Left lung (tissue), 14 donors: ENCODE measurements at places on chromosomes 6 and 20. TPM values are rescaled to one million over a fixed set of nuclear protein-coding genes. Genes with fewer than 3 reads are reported as not detected.
A peak's percentile ranks its signal among the peaks of the same experiment; 100 is the strongest.

GRCh38 chr6:134979142-134979541 lies 29.2 kb upstream of the ALDH8A1 start:
- DNase-seq: no peak

DNA sequence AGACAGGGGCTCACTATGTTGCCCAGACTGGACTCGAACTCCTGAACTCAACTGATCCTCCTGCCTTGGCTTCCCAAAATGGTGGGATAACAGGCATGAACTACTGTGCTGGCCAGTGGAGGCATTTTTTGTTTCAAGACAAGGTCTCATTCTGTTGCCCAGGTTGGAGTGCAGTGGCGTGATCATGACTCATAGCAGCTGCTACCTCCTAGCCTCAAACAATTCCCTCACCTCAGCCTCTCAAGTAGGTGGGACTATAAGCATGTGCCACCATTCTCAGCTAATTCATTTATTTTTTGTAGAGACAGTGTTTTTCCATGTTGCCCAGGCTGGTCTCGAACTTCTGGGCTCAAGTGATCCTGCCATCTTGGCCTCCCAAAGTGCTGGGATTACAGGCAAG lies 17.2 kb downstream of the ENPP3 start:
- no peak for DNase-seq

- no peak for DNase-seq
Measured at GRCh38 chr6:35510916-35511561, 1.7 kb downstream of the TULP1 start.

DNA sequence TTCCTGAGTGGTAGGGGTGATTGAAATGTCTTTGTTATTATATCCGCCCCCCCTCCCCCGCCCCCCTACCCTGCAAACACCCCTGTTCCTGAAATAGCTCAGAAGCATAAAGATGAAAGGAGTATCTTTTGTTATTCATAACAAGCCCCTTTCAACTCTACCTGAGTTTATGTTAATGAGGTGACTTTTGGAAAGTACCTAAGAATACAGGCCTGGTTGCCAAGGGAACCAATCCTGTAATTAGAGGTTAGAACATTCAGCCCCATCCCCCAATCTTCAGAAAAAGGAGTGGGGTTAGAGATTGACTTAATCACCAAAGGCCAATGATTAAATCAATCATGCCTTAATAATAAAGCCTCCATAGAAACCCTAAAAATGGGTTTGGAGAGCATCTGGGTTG lies 979.2 kb upstream of the GJE1 start:
- DNase-seq: no peak

DNA sequence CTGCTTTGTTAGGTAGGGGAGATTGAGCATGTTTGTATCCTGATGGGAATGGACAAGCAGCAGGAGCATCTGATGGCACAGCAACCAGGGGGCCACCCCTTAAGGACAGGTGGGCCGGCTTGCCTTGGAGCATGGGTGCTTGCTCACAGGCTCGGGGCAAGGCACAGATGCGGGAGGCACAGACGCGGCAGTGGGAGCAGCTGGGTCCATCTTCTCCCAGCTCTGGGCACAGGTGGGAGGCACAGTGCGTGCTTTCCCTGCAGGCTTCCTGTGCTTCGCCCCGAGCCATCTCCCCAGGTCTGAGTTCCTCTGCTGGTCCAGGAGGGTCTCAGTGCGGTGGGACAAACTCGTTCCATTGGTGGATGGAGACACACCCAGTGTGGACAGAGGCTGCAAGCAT lies 73.6 kb upstream of the BHLHE23 start:
- no peak for DNase-seq

GRCh38 chr20:14667226-14667625 lies 329.8 kb upstream of the FLRT3 start:
- no peak for DNase-seq

DNA sequence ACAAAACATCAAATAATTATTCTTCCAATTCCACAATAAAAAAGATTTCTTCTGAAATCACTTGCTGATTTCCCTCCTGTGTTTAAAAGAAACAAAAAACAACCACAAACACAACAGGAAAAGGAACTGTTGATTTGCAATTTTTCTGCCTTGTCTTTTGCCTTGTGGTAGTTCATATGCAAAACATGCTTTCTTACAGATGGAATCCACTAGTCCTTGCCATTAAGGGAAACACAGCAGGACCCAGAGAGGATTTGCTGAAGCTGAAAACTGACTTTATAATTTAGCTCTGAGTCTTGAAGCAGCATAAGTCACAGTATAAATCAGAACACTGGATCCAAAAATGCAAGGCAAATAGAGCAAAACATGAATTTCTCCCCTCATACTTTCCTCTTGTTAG lies 328.8 kb downstream of the PHF3 start:
- DNase-seq: no peak

- DNase-seq: no peak
Measured at GRCh38 chr20:49248301-49248700, 29.1 kb downstream of the DDX27 start.

DNA sequence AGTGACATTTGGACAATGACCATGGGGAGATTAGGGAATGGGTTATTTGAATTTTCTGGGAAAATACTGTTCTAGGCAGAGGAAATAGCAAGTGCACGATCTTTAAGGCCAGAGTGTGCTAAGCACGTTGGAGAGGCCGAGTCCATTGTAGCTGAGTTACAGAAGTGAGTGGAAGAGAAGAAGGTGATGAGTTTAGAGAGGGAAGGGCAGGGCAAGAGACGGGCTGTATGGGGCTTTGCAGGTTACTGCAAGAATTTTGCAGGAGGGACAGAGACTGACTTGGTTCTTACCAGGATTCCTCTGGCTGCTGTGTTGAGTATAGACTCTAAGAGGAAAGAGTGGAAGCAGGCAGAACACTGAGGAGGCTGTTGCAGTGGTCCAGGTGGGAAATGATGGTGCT lies 1.1 kb upstream of the NCOA3 start:
- no peak for DNase-seq

- no peak for DNase-seq
Measured at GRCh38 chr6:100809346-100809745, 71.8 kb downstream of the ASCC3 start.

GRCh38 chr20:64055893-64056638 lies 6.6 kb upstream of the SOX18 start:
- DNase-seq: no peak

- no peak for DNase-seq
Measured at GRCh38 chr6:36662827-36663256, 15.7 kb upstream of the CDKN1A start.

GRCh38 chr6:90305800-90306448 lies 9.3 kb upstream of the BACH2 start:
- no peak for DNase-seq

GRCh38 chr6:138383776-138384175 lies 6.1 kb downstream of the SMIM28 start:
- no peak for DNase-seq

- no peak for DNase-seq
Measured at GRCh38 chr6:16750566-16750965, 10.7 kb downstream of the ATXN1 start.

DNA sequence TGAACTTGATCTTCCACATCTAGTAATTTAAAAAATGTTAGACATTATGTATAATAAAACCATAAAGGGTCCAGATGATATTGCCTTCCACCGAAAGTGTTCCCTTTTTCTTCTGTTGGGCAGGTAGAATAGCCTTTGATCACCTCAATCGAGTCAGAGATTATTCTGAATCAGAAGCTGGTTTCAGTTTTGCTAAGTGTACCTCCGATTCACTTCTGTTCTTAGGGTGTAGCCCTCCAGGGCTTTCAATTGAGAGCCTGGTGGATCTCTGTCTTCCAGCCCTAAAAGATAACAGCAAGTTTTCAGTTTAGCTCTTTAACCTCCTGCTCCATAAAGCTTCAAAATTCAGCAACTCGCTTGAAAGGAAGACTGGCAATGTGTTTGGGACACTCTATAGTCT lies 21.1 kb upstream of the AIG1 start:
- DNase-seq: no peak

DNA sequence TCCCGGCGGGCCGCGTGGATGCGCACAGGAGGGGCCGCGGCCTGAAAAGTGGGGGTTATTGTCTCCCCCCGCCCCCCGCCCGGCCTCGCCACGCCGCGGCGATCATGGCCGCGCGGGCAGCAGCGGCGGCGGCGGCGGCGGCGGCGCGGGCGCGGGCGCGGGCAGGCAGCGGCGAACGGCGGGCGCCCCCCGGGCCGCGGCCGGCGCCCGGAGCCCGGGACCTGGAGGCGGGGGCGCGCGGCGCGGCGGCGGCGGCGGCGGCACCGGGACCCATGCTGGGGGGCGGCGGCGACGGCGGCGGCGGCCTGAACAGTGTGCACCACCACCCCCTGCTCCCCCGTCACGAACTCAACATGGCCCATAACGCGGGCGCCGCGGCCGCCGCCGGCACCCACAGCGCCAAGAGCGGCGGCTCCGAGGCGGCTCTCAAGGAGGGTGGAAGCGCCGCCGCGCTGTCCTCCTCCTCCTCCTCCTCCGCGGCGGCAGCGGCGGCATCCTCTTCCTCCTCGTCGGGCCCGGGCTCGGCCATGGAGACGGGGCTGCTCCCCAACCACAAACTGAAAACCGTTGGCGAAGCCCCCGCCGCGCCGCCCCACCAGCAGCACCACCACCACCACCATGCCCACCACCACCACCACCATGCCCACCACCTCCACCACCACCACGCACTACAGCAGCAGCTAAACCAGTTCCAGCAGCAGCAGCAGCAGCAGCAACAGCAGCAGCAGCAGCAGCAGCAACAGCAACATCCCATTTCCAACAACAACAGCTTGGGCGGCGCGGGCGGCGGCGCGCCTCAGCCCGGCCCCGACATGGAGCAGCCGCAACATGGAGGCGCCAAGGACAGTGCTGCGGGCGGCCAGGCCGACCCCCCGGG lies 637 bp downstream of the ARID1B start:
- DNase-seq: peak; percentile 95

- DNase-seq: no peak
Measured at GRCh38 chr6:106509420-106510089, 119.7 kb downstream of the RTN4IP1 start.

DNA sequence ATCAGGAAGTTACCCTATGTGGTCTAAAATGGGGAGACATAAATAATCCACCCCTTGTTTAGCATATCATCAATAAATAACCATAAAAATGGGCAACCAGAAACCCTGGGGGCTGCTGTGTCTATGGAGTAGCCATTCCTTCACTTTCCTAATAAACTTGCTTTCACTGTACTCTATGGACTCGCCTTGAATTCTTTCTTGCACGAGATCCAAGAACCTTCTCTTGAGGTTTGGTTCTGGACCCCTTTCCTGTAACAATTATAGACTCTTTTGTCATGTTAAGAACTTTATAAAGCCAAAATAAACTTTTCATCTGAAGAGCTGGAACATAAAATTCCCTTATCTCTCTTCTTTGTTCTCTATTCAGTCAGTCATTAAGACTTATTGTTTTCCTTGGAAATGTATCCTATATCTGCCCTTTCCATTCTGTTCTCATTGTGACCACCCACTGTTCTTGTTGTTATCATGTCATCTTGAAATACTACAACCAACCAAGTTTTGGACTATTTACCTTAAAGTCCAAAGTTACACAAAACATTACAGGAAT lies 29.3 kb upstream of the ZBTB24 start:
- DNase-seq: no peak

DNA sequence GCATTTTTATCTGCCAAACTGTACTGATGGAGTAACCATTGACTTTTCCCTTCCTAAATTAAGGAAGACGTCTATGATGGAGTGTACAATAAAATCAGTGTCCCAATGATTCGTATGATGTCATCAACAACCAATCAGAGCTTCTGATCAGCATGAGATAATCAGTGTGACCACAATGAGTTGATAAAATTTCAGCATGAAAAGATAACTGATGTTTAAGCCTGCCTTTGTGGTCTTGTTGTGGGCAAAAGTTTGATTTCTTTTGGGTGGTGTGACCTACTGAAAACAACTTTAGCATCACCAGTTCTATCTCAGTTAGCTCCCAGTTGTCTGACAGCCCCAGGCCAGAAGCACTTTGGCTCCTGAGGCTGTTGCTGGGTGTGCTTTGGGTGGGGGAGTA lies 3.3 kb downstream of the PCIF1 start:
- DNase-seq: no peak

DNA sequence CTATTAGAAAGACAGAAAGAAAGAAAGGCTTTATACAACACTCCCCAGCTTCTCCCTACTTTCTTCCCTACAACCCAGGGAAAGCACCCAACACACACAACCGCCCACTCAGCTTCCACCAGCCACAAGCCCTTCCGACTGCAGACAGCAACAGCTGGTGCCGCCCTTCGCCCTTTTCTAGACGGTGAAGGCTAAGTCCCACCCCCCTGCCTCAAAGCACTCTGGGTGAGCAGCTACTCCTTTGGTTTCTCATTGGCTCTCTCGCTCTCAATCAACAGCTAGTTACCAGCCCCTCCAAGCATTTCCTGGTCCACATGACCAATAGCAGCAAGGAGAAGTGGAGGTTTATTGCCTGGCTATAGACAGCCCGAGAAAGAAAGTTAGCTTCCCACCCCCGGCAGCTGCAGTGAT lies 230.1 kb upstream of the MOCS1 start:
- DNase-seq: no peak

- no peak for DNase-seq
Measured at GRCh38 chr6:152821525-152821924, 70.9 kb downstream of the VIP start.

GRCh38 chr20:23501926-23502325 lies 11.0 kb downstream of the CST8 start:
- no peak for DNase-seq

DNA sequence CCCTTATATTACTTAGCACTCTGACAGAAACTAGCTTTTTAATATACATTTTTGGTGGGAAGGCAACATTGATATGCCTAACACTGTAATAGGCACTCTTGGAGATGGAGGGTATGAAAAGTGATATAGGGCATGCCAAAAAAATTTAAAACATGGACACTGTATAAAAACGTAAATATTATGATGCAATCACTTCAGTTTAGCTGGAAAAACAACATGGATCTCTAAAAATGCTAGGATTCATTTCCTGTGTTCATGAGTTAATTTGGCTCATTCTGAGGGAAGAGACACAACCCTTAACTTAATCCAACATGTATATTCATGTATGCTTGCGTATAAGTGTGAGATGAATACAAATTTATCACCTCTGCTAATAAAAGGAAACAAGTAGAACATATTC lies 157.3 kb upstream of the TFAP2D start:
- no peak for DNase-seq

GRCh38 chr20:17169585-17170136 lies 57.2 kb upstream of the PCSK2 start:
- DNase-seq: peak; percentile 3

GRCh38 chr6:54112151-54112650 lies 958 bp downstream of the MLIP start:
- no peak for DNase-seq

Gene SLC17A2
- not detected for polyA plus RNA-seq

Gene XKR7
- polyA plus RNA-seq: 0.13 TPM

Gene KCNG1
- 0.36 TPM for polyA plus RNA-seq

Gene NHLRC1
- polyA plus RNA-seq: 1.9 TPM

Gene GPLD1
- 3.6 TPM for polyA plus RNA-seq

Gene SCGN
- 1.5 TPM for polyA plus RNA-seq

Gene FAM50B
- polyA plus RNA-seq: 20.3 TPM

Gene SOBP
- 7.0 TPM for polyA plus RNA-seq

Gene RAET1E
- 0.20 TPM for polyA plus RNA-seq

Gene SLC13A3
- polyA plus RNA-seq: 10.4 TPM

Gene BACH2
- polyA plus RNA-seq: 8.8 TPM

Gene LRRC73
- polyA plus RNA-seq: 0.55 TPM

Gene PHIP
- 64.3 TPM for polyA plus RNA-seq

Gene BCLAF1
- 254 TPM for polyA plus RNA-seq

Gene IL17F
- polyA plus RNA-seq: not detected

Gene SLC22A1
- polyA plus RNA-seq: 0.49 TPM

Gene TRIM38
- polyA plus RNA-seq: 16.0 TPM
